ENCODE measurements at places on chromosomes 5 and 9. TPM values are rescaled to one million over a fixed set of nuclear protein-coding genes. Genes with fewer than 3 reads are reported as not detected.

Gene LPCAT1
- total RNA-seq = 20.4 TPM

Gene DIAPH1
- total RNA-seq = 161 TPM

Gene AK3
- 20.9 TPM for total RNA-seq

Gene ZNF474
- 0.28 TPM for total RNA-seq

GRCh38 chr5:99169309-99169708 lies 240.5 kb upstream of the CHD1 start:
- DNase-seq = no peak

DNA sequence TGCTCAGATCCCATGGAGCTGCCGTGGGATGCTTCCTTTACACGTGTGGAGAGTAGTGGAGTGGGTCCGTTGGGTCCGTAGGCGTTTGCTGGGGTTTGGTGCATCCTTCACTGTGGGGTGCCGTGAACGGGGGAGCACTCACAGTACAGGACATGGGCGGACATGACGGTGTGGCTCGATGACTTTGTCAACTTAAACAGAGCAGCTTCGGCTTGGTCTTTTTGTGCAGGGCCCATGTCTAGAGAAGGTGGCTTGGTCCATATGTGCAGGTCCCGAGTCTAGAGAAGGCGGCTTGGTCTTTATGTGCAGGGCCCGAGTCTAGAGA lies 26.4 kb upstream of the EXOC3 start:
- DNase-seq = no peak

DNA sequence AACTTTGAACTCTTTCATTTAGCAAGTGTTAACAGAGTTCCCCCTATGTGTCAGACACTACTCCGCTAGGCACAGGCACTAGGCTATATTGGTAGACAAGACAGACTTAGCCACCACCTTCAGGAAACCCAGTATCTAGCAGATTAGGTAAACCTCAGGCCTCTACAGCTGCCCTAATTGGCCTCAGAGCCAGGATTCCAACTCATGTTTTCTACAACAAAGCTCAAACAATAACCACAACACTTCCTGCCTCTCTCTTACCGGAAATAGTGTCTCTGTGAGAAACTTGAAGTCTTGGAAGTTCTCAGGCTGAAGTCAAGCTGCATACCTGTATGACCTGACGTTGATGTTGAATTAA lies 116.6 kb upstream of the SLC44A1 start:
- peak; percentile 42 for DNase-seq

DNA sequence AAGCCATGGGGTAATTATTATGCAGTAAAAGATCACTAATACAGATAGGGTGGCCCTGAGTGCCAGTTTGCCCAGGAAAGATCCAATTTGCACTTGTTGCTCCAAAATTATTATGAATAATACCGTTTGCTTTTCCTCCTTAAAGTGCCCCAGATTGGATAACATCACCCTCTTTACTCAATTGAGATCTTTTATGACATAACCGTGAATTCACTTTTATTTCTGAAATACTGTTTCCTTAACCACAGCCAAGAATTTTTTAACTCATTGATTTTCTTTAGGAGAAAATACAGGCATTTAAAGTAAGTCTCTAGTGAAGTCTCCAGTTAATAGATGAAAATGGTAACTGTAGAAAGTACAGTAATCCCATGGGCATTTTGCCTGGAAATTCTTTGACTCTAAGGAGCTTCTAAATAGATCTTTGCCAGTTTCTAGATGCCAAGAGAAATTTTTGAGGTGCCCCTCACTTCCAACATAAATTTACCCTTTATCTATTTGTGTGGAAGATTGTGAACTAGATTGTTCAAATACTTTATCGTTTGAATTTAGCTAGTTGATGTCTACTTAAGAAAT lies 99.2 kb downstream of the UHRF2 start:
- no peak for DNase-seq

DNA sequence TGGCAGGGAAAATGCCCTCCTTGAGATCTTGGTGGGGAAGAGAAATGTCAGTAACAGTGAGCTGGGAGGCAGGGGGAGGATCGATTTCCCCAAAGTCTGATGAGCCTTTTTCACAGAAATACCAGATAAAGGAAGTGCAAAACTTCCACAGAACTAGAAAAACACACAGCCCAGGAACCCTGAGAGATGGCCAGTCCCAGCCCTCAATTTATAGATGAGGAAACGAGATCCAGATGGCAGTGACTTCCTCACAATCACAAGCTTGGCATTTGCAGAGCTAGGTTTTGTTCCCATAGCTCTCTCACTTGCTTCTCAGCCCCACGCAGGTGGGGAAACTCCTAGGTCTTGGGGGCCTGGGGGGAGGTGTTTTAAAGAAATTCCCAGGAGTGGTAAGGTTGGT lies 3.8 kb upstream of the GGTA1 start:
- DNase-seq = peak; percentile 10

GRCh38 chr5:55920784-55921183 lies 69.6 kb downstream of the IL31RA start:
- DNase-seq = no peak

DNA sequence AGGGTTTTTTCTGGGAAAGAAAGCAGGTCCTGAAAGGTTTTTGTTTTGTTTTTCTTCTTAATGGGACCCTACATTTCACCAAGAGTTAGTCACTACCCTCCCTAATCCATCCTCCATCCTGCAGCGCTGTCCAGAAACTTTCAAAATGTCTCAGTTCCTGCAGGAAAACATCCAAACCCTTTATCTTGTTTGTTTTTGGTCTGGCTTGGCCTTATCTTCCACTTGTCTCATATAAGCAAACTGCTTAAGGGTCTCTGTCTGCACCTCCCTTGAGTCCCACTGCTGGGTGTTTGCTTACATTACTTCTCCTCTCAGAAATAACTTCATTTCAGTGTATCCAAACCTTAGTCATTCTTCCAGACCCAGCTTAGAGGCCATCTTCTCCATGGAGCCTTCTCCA lies 11.0 kb upstream of the TRAF1 start:
- no peak for DNase-seq

GRCh38 chr9:136140966-136141365 lies 22.3 kb upstream of the TMEM250 start:
- DNase-seq = no peak

DNA sequence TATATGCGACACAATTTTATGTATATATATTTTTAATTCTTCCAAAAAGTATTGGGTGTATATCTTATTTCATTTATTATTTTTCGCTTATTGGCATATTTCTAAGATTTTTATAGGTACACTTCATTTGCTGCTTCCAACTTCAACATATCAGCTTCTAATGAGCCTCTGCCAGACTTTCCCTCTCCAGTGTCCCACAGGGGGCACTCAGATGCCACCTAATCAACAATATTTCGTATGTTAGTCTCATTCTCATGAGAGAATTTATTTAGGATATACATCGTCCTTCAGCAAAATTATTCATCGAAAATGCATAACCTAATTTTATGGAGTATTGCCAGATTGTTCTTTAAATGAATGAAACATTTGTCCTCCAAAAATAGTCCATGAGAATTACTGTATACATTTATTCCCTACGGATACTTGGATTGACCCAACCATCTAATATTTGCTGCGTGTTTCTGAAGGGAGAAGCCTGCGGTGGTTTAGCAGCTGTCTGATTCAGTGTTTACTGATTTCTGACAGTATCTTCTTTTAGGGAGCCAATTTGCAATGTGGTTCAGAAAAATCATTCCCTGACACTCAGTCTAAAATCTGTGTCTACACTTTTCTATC lies 100.6 kb upstream of the SELENOP start:
- DNase-seq = peak; percentile 72

DNA sequence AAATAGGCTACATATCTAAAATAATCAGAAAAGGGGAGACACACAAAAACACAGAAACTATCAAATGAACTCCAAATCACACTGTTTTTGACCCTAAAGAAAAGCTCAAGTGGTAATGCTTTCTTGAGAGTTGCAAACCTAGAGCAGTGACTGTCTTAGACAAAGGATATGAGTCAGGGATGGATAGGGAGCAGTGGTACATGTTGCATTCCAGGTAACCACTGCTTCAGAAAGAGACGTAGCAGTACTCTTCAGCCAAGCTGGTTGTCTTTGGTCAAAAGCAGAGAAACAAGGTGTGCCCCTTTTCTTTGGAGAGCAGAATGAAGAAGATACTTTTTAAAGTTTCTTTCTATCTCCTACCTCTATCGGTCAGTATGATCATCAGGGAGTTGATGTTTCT lies 1003.6 kb downstream of the CDH9 start:
- no peak for DNase-seq

GRCh38 chr9:123609844-123610243 lies 253.8 kb downstream of the CRB2 start:
- no peak for DNase-seq

GRCh38 chr5:97623441-97623840 lies 440.4 kb upstream of the RIOK2 start:
- no peak for DNase-seq

- no peak for DNase-seq
These were observed 369.1 kb downstream of the TAF11L14 start for GRCh38 chr5:18003312-18003711.

- no peak for DNase-seq
These were observed 111.5 kb upstream of the RAPGEF1 start for GRCh38 chr9:131851414-131851813.

DNA sequence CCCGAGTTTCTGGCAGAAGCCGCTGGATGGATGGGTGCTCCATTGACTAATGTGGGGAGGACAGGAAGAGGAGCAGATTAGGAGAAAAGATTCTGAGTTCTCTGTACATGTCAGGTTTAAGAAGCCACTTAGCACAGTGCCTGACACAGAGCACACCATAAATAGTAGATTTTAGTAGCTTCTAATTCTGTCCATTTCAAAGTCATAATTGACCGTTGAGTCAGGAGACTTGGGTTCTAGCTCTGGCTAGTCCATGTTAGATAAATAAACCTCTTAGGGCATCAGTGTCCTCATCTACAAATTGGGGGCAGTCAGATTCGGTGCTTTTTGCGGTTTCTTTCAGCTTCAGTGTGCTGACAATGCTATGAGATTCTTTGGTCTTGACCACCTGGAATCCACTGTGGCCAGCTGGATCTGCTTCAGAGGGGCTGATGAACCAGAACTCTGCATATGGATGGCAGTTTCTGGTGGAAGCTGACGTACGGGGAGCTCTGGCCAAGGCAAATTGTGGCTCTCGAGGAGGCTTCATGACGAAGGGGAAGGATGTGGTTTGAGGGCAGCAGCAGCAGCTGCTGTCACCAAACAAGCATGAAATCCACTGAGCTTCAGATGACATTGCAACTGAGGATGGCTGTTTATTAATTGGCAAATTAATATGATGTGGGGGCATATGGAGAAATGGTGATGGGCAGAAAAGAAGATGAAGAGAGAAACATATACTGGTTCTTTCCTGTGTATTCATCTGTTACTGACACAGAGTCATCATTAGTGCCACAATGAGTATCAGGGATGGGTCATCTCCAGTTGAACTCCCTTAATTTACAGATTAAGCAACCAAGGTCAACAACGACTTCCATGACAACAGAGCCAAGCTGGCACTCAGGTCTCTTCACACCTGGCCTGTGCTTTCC lies 134.4 kb downstream of the AOPEP start:
- DNase-seq = peak; percentile 63

GRCh38 chr5:173637340-173637739 lies 20.9 kb upstream of the BOD1 start:
- no peak for DNase-seq

DNA sequence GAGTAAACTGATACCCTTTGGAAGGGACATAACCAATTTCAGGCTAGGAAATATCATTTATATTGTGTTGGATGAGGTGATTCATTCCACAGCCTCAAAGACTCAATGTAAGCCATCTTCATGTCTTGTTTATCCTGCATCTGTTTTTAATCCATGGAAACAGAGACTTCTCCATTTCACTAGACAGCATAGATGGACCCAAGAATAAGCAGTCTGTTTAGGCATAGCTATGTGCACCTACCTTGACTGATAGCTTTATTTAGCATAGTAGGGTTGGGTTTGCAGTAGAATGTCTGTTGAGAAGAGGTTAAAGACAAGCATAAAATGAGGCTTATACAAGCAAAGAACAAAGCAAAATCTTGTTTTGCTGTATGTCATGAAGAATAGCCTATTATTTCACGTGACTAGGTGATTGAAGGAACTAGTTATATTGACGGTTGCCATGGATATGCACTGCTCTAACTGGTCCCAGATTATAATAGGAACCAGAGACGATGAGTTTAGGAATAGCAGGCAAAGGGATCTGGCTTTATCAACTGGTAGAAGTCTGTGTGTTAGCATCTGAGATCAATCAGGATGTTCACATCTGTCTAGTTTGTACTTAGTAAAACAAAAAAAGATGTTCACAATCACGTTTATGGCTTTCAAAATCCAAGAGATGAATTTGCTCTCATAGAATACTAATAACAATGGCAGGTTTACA lies 154.8 kb upstream of the KLF9 start:
- no peak for DNase-seq

GRCh38 chr5:104385906-104386305 lies 823.3 kb upstream of the NUDT12 start:
- DNase-seq = no peak

- no peak for DNase-seq
These were observed 6.8 kb upstream of the SLC2A6 start for GRCh38 chr9:133485531-133486260.

DNA sequence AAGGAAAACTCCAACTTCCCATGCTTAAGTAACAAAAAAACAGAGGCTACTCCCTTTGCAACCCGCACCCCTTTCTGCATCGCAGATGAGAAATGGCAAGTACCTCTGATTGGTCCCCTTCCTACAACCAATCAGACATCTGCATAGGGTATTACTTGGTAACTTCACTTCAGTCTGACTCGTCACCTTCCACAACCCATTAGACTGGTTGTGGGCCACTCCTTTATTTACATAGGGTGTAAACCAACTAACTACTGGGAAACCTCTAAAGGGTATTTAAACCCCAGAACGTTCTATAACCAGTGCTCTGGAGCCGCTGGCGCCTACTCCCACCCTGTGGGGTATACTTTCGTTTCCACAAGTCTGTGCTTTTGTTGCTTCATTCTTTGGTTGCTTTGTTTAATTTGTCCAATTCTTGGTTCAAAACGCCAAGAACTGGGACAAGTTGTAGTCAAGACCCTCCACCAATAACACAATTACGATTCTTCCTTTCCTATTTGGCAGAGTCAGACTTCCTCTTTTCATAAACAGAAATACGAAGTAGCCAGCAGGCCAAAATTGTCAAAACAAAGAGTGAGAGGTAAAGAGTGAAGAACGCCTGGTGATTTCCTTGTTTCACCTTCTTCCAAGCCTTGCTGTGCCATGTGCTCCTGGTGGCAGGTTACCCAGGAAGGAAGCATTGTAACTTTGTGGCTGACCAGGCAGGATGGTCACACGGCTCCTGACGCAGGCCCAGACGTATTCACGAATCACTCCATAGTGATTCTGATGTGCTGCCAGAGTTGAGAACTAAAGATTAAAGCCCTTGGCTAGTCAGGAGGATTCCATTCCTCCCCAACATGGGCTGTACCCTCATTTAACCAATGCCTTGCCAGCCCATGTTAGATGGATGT lies 477.4 kb downstream of the ARHGEF28 start:
- no peak for DNase-seq

- no peak for DNase-seq
These were observed 1804.0 kb downstream of the MAT2B start for GRCh38 chr5:165309446-165309845.

- DNase-seq = no peak
These were observed 512.4 kb downstream of the SEMA5A start for GRCh38 chr5:9033524-9033923.

- no peak for DNase-seq
These were observed 2.4 kb upstream of the RAI14 start for GRCh38 chr5:34653708-34654107.

Measured in CD4-positive, alpha-beta T cell (primary cell).